GM12878 (cell line): ENCODE measurements at places on chromosomes 12 and 14.

- no peak for DNase-seq
These were observed 429.3 kb upstream of the SOX5 start for GRCh38 chr12:24378548-24379407.

DNA sequence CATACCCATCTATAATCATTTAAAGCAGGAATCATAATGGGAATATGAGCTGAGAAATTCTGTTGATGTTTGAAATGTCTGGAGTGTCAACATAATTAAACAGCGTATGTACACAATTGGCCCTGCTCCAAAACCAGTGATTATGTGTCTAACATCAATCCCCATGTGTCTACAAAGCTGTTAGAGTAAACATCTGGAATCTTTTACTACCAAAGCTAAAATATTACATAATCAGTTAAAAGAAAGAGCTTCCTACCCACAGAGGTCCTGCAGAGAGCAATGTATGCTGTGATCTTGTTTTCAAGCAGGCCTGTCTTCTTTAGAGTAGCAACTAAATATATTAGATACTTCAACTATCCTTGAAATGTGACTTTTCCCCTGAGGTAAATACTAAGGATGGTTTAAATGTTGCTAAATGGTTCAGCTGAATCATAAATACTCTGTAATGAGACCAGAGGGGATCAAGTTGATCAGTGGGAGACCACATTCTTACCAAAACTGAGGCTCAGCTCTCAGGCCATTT is 74.3 kb downstream of the RASSF8 start:
- no peak for DNase-seq

GRCh38 chr14:71651228-71651627 is 281.0 kb upstream of the RGS6 start:
- no peak for DNase-seq

DNA sequence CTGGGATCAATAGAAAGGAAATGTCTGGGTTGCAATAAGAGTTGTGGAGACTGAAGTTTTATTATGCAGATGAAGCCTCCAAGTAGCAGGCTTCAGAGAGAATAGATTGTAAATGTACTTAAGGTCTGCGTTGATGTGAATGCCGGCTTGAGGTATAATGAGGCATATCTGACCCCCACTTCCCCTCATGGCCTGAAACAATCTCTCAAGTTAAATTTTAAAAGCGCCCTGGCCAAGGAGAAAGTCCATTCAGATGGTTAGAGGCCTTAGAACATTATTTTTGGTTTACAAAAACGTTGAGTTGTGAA is 28.3 kb upstream of the HIGD1C start:
- no peak for DNase-seq

DNA sequence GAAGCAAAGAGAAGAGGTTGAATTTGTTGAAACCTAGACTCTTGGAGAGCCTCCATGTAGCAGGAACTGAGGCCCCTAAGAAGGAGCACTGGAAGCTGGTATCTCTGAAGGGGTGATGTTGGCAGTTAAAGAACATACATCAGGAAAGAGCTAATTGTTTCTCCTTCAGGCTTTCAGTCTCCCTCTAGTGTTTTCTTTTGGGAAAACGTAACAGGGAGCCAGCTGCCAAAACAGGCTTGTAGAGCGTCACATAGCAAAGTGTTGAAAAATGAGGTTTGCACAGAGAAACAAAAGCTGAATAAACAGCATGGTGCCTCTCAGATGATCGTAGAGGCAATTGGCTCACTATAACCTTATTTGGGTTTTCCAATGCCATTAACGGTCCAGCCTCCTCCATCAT is 46.9 kb upstream of the CAND1 start:
- no peak for DNase-seq

DNA sequence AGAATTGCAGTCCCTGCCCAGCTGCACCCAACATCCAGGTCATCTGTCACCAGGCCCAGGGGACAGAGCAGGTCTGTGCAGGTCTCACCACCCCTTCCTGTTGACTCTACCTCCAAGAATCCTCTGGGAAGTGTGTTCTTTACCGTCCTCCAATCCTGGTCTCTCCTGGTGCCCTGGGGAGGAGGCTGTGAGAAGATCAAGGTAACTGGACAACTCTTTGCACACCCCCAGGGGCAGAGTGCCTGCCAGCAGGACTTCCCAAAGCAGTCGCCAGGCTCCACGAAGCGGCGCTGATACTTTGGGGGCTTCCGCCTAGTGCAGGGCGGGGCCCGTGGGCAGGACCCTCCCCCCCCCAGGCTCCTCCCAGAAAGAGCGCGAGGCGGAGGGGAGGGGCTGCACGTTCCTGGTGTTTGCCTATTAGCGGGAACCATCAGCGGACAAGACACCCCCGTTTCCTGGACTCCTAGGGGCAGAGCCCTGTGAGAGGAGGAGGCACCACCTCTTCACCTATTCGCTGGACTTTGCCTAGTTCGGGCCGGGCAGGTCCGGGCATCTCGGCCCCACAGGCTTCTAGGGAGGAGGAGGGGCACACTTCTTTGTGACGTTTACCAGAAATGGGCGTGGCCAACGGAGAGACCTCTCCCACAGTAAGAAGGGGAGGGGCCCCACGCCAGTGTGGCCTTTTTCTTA is 918.0 kb downstream of the AACS start:
- no peak for DNase-seq

GRCh38 chr12:104692557-104693218 is 235.9 kb downstream of the CHST11 start:
- DNase-seq, result no peak

DNA sequence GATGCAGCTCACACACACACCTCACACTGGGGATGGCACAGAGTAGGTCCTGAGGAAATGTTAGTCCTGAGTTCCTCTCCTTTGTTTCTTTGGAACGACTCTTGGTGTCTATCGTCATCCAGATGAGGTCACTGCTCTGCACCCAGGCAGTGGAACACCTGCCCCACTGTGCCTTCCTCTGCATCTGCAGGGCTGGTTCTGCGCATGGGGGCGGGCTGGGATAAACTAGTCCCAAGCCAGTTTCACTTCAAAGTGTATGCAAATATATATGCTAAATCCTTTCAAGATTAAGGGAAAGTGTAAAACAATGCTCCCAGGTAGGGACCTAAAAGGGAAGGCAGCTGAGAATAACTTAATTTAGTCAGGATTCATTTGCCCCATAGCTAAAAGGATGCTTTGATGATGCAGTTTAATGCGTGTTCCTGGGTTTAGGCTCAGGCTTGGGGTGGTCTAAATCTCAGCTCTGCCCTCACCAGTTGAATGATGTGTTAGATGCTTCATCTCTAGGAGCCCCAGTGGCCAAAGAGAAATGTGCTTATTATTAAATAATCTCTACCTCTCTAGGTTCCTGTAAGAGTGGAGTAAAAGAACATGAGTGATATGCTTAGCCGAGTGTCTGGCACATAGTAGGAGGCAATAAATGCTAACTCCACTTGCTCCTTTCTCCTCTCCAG is 47.1 kb upstream of the OVCH1 start:
- no peak for DNase-seq

- no peak for DNase-seq
These were observed 14.1 kb downstream of the SGPP1 start for GRCh38 chr14:63713764-63714163.

- DNase-seq, result no peak
These were observed 272.0 kb downstream of the ZFP36L1 start for GRCh38 chr14:68520637-68521556.

- DNase-seq, result no peak
These were observed 19.9 kb downstream of the FUT8 start for GRCh38 chr14:65432361-65432948.

GRCh38 chr14:79496701-79497100 is 714.6 kb downstream of the DIO2 start:
- no peak for DNase-seq

DNA sequence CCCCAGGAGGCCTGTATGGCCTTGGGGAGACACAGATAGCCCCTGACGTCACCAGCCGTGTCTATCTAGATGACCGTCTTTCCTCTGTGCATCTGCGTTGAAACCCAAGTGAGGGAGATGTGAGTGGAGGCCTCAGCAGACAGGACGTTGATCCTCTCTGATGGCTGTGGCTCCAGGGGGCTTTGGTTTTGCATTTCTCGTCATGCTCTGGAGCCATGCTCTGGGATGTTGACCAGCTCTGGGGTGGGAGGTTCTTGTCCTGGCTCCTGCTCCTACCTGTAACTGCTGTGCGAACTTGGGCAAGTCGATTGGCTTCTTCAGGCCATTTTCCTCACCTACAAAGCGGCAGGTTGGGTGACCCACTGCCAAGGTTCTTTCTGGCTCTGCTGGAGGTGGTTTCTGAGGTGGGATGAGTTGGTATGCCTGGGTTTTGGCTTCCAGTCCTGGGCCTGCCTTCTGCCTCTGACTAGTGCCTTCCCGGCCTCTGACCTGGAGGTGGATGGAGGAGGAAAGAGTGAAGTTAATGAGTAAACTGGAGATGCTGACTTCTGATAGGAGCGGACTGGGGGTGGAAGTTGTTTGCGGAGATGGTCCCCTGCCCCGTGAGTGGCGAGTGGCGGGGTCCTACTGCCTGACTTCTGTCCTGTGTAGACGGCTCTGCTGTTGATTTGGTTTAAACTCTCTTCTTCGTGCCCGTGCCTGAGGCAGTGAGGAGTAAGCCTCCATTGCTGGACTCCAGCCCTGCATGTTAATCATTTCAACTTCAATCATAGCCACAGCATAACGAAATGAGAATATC is 8.4 kb downstream of the TSPAN9 start:
- DNase-seq, result no peak

DNA sequence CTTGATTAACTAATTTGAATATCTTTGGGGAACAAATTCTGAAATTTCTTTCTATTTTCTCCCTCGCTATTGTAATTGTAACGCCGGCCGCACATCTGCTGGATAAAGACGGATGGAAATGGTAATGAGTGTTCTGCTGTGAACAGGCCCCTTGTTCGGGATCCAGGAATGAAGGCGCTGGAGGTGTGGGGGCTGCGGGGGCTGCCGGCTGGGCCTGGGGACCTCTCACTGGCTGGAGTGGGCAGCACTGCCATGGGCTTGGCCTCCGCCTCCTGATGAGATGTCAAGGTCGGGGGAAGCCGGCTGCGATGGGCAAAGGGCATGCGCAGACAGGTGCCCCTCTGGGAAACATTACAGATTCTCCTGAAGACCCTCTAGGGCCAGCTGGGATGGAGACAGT is 175.4 kb downstream of the PHETA1 start:
- DNase-seq, result no peak

DNA sequence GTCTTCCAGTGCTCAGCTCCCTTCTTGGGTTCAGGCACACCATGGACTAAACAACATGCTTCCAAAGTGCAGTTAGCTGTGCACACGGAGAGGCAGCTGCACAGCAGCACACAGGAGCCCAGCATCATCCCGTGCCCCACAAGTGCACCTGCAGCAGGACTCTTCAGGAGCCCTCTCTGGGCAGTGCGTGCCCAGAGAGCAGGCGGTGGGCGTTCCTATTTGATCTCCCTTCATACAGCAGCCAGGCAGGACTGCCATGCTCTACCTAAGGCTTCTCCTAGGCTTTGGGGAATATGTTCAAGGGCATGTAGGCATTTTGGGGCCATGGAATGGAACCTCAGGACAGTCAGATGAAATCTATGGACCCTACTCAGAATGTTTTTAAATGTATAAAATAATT is 35.5 kb downstream of the ANO2 start:
- no peak for DNase-seq

DNA sequence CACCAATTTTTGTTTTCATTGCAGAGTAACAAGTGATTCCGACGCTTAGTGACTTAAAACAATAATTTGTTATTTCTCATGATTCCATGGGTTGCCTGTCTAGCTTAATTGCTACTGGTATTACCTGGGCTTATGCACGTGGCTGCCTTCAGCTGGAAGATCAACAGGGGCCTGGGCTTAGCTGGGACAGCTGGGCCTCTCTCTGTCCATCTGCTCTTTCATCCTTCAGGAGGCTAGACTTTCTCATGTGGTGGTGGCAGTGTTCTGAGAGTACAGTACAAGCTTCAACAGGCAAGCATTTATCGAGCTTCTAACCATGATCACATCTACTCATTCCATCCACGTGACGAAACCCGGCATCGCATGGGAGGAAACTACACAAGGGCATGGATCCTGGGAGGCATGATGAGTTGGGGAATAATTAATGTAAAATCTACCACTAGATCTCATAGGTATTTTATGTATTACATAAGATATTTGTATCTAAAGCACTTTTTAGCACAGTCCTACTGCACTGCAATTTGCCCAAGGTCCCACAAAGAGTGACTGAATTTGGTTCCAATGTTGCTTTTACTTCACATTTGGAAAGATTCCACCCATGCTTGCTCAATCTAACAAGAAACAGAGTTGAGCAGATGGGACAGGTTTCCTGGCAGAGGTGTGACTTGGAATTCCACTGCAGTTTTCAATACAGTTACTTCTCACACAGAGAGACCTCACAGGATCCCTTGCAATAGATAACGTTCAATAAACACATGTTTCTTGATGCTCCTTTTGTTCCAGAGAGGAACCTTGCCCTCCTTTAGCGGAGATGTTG is 153.1 kb upstream of the FRMD6 start:
- no peak for DNase-seq

- no peak for DNase-seq
These were observed 154.4 kb downstream of the CALM1 start for GRCh38 chr14:90551070-90551704.

GRCh38 chr12:124466216-124467128 is 100.9 kb downstream of the NCOR2 start:
- no peak for DNase-seq

GRCh38 chr12:26334621-26335124 is 139.3 kb downstream of the SSPN start:
- DNase-seq, result no peak

GRCh38 chr14:75268633-75269550 is 9.7 kb upstream of the FOS start:
- DNase-seq, result no peak

DNA sequence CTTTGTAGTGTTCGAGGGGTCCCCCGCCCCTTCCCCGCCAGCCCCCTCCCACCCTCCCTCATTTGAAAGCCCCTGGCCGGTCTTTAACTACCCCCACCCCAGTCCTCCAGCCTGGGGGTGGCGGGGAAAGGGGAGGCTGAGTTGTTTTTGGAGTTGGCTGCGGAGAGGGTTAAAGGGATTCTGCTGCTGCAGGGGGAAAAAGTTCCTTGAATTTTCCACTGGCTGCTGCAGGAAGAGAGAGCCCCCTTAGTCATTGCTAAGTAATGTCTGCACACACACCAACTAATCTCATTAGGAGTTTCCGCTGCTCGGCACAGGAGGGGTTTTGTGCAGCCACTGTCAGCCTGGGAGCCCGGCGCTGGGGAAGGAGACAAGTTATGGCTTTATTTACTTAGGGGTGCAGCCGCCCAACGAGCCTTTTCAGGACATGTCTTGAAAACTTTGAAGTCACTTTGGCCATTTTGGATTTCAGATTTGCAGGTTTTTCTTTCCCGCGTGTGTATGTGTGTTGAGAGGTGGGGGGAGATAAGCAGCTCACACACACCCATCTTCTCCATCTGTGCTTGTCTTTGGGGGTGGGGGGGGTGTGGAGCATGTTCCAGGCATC is 1.8 kb downstream of the ELK3 start:
- DNase-seq, result no peak
